ENCODE measurements at places on chromosomes 16 and 17.

GRCh38 chr17:31622500-31622899 lies 231.0 kb downstream of the RAB11FIP4 start:
- DNase-seq: no peak

DNA sequence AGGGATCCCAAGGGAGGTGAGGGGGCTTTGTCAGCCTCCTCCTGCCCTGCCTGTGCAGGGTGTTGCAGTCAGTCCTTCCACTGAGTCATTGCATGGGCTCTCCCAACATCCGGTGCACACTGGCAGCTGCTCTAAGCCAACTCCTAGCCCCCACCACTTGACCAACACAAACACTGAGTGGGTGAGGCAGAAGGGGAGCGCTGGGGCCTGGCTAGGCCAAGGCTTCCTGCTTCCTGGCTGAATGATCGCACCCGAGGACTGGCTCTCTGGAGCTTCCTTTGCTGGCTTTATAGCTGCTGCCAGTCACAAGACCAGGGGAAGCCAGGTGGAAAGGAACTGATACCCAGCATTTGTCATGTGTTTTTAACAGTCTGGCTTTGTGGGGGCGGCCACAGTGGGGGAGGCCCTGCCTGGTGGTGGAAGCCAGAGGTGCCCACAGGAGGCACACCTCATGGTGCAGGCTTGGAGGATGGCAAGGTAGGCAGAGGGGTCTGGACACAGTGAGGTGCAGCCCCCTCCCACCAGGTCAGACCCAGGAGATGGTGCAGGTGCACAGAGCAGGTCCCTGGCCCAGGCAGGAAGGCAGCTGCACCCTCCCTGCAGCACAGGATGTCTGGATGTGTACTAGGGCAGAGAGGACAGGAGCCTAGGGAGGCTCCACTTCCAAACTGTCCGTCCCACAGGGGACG lies 6.8 kb downstream of the MPG start:
- DNase-seq: peak; percentile 91

DNA sequence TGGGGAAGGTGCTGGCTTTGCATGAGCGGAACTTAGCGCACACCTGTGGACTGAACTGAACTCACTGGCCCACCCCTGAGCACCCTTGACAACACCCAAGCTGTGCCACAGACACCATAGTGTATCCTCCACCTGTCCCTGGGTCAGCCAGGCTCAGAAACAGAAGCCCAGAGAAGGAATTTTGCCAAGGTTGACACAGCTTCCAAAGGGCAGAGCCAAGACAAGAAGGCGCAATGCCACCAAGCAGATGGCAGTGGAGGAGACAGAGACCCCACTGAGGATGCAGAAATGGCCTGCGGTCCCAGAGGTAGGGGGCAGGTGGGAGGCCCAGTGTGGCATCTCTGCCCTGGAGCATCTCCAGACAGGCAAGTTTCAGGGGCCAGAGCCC lies 169.0 kb downstream of the ENGASE start:
- no peak for DNase-seq

DNA sequence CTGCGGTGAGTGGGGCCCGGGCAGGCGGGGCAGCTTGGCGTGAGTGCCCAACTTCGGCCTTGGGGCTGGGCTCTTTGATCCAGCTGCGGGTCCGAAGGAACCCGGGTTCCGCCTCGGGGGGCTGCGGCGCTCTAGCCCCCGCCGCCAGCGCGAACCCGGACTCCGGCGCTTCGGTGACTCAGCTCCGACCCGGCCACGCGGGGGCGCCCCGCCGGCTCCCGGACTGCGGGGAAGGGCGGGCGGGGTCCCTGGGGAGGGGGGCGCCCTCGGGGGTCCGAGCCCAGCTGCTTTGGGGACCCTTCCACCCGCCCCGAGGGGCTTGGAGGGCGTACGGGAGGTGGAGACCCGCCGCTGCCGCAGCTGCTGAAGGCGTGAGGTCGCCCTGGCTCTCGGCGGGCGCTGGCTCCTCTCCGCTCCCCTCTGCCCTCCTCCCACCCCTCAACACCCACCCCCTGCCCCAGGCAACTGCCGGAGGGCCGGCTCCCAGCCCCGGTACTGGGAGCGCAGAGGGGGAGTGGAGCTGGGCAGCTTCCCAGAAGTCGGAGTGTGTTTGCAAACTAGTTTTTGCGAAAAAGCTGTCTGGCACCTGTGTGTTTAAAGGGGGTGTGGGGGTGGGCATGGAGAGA lies 516 bp downstream of the CPNE2 start:
- DNase-seq: peak; percentile 78

DNA sequence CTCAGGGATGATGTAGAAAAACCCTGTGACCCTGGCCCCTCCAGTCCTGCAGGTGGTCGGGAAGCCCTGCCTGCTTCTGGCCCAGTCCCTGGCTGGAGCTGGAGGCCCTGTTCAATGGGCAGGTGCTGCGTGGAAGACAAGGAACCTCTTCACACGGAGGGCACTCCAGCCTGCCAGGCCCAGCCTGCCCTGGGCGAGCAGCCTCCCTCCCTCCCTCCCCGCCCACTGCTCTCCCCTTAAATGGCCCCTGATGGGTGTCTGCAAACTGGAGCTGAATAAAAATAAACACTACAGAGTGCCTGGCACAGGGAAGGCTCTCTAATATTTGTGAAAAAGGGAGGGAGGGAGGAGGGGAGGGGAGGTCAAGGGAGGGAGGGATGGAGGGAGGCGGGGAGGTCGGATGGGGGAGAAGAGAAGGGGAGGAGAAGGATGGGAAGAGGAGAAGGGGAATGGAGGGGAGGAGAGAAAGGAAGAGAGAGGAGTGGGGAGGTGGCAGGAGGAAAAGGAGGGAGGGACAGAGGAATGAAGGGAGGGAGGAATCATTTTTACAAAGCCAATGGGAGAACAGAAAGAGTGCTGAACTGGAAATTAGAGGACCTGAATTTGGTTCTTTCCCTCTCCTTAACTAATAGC lies 222.8 kb upstream of the TNRC6C start:
- peak; percentile 3 for DNase-seq

GRCh38 chr16:81492311-81492761 lies 47.7 kb downstream of the CMIP start:
- peak; percentile 64 for DNase-seq

GRCh38 chr16:20849589-20850390 lies 43.5 kb downstream of the REXO5 start:
- peak; percentile 58 for DNase-seq
